ENCODE measurements at places on chromosomes 3 and 15.

DNA sequence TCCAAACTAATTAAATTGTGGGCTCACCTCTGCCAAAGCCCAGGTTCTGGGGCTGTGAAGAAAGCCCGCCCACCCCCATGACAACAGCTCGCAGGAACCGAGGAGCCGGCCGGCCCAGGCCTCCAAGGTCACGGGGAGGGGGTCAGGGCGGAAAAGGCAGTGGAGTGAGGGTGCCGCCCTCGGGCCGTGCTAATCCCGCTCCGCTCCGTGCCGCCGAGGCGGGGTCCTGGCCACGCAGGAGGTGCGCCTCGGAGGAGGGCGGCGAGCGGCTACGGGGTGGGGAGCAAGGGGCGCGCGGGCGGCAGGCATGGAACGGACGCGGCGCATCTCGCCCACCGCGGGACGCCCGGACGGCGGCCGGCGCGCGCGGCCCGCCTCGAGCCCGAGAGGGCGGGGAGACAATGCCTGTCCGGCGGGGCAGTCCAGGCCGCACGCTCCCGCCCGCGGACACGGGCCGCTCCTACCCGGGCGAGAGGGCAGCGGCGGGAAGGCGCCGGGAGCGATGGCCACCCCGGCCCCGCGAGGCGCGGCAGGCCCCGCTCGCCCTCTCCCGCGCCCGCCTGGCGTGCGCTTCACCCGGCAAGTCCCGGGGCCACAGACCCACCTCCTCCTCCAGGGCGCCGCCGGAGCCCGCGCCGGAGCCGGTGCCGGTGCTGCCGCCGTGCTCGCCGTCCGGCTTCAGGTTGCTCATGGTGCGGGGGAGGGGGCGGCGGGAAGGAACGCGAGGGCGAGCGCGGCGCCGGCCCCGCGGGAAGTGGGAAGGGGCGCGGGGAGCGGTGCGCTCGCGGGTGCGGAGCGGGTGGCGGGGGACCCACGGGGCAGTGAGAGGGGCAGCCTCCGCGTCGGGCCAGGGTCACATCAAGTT, 528 bp downstream of the RBPMS2 start:
- DNase-seq, result no peak

DNA sequence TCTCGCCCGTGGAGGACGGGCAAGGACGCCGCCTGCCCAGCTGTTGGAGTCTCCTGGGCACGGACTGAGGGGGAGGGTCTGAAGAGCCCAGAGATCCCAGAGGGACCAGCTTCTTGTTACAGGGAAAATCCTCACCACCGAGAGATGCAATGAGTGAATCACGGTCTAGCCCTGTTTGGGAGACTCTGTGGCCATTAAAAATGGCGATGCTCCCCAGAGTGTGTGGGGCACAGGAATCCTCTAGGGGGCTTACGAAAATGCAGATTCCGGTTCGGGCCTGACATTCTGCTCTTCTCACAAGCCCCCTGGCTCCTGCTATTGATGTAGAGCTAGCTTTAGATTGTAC, 35.5 kb upstream of the EPHB3 start:
- DNase-seq, result no peak

- DNase-seq, result no peak
Measured at GRCh38 chr15:83913034-83913632, 259.2 kb downstream of the ADAMTSL3 start.

DNA sequence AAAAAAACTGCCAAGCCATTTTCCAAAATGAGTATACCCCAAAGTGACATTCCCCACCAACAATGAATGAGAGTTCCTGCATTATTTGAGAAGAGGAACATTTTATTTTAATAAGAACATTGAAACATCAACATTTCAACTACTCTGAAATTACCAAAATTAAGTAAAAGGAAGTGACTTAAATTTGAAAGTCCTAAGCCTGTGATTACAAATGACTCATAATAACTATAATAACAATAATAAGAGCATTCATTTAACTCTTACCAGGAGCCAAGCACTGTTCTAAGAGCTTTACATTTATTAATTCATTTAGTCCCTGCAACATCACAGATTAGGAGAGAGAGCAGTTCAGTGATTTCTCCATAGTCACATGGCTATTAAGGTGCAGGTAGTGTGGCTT, 32.4 kb downstream of the LRRC28 start:
- no peak for DNase-seq

DNA sequence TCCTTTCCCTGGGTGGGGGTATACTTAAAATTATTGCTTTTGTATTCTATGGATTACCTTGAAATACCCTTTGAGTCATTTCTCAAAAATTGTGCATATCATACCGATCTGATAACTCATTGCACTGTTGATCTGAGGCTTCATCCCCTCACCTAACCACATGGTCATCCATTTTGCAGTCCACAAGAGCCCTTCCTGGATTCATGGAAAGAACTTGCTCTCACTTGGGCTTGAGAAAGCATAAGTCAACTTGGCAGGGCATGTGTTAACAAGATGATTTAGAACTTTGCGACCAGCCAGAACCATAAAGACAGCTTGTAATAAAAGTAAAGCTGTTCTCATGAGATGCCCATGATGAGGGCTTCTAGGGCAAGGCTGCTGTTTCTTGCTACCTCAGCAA, 22.2 kb downstream of the MME start:
- DNase-seq, result peak; percentile 44

- DNase-seq, result no peak
Measured at GRCh38 chr3:11724615-11725339, 81.1 kb upstream of the VGLL4 start.

GRCh38 chr15:54347082-54347827, 369.0 kb downstream of the UNC13C start:
- DNase-seq, result no peak

GRCh38 chr3:42195879-42196330, 70.1 kb downstream of the CCK start:
- no peak for DNase-seq

All from AG10803 (cell line).